ENCODE measurements at places on chromosomes 4 and X.

DNA sequence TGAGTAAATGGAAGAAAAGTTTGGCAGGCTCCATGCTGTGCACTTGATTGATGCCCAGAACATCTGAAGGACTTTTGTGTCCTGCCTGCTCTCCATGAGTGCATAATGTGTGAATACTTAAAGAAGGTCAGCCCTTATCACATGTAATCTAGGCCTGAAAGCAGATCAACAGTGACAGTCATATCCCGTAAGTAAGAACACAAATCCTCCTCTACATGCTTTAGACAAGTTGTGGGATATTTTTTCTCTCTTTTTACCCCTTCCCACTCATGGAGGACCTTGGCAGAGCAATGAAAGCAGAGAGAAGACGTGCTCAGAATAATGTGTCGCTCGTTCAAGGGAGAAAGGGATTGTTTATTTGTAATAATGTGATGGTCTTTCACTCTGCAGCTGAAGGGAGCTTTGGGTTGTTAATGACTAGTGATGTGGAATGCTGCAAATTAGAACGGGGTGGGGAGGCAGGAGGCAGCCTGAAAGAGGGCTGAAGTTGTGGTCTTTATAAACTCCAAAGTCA is 286.6 kb downstream of the BMPR1B start:
- DNase-seq = no peak

GRCh38 chr4:189202182-189202868 is 738.3 kb upstream of the FRG1 start:
- peak; percentile 63 for DNase-seq

GRCh38 chrX:11056322-11057176 is 54.6 kb upstream of the HCCS start:
- no peak for DNase-seq

- peak; percentile 77 for DNase-seq
Measured at GRCh38 chr4:139083607-139083955, 68.0 kb downstream of the NOCT start.

DNA sequence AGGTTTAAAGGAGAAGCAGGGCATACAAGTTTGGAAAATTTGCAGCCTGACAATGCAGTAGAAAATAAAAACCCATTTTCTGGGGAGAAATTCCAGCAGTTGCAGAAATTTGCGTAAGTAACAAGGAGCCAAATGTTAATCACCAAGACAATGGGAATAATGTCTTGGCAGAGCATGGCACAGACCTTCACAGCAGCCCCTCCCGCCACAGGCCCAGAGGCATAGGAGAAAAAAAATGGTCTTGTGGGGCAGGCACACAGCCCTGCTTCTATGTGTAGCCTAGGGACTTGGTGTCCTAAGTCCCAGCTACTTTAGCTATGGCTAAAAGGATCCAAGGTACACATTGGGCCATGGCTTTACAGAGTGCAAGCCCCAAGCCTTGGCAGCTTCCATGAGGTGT is 65.7 kb downstream of the SPOCK3 start:
- no peak for DNase-seq

DNA sequence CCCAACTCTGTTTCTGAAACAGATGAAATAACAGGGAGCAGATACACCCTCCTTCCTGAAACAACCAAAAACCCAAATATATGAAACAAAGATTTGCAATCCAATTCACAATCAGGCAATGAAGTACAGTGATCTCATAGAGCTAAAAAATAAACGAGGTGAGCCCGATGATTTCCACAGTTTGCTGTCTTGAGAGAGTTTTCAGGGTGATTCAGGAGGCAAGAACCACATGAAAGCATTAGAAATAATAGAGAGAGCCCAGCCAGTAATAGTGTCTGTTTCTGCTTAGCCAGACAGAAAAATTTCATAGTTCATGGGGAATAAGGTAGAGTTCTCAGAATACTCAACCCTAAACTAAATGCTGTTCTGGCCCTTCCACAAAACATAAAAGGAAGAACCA is 296.2 kb downstream of the PDHA2 start:
- no peak for DNase-seq

GRCh38 chrX:148290041-148290440 is 210.4 kb upstream of the AFF2 start:
- no peak for DNase-seq

DNA sequence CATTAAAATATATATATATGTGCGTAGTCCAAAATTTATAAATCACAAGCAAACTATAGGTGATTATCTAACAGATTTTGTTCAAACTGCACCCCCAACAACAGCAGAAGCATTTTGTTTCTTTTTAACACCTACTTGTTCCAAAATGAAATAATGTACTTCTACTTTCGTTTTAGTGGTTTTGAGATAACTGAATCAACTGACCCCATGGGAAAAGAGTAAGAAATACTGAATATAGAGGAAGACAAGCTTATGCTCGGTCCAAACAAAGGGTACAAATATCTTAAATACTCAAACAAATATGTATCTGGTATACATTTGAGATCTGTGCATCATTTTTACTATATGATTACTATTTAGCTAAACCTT is 22.4 kb downstream of the MAP7D3 start:
- no peak for DNase-seq

- DNase-seq = no peak
Measured at GRCh38 chr4:126568652-126569570, 1063.8 kb upstream of the INTU start.

- peak; percentile 82 for DNase-seq
Measured at GRCh38 chr4:77052352-77052751, 23.4 kb downstream of the CCNI start.

DNA sequence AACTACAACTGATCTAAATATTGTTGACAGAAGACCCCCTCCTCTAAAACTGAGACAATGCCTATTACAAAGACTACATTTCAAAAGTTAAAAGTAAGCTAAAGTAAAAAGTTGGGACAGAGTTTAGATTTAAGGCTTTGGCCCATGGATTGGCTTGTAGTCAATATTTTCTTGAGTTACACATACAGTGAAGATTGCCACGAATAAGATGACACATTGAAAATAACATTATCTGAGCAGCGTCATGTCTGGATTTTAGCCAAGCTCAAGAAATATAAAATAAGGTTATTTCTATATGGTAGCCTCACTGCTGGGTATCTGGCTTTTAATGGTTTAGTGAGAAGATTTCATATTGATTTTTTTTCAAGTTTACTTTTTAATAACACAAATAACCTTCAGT is 266.2 kb upstream of the LDB2 start:
- DNase-seq = no peak

DNA sequence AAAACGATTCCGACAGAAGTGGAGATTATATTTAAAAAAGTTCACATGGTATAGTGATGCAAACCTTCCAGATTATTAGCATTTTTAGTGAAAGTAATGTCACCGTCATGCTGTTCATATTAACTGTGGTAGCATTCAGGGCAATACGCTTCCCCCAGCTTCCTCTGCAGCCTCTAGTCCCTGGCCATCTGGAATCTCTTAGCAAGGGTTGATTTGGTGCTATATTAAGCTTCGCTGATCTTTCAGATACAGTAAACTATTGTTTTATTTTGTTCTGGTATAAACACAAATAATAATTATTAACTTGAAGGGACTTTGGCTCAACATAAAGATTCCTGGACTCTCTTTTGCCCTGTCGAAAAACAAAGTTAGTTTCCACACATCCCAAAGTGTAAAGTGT is 1080.5 kb upstream of the TENM3 start:
- no peak for DNase-seq

GRCh38 chr4:40307627-40308497 is 27.3 kb upstream of the CHRNA9 start:
- DNase-seq = no peak

DNA sequence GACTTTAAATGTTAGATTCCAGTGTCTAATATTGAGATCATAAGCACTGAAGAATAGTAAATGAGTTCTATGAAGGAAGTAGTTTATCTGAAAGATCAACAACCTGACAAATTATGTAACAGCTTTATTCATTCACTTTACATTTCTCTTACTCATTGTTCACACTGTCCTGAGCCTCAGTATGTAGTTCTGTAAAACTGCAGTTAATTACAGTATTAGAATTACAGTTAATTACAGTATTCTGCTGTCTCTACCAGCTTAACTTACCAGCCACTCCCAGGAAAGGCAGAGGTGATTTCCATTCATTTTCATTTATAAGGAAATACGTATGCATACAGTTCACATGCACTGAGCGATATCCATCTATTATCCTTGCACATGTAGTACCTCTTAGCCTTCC is 32.7 kb downstream of the NFKB1 start:
- no peak for DNase-seq

- peak; percentile 57 for DNase-seq
Measured at GRCh38 chr4:166091912-166092510, 219.0 kb downstream of the TLL1 start.

DNA sequence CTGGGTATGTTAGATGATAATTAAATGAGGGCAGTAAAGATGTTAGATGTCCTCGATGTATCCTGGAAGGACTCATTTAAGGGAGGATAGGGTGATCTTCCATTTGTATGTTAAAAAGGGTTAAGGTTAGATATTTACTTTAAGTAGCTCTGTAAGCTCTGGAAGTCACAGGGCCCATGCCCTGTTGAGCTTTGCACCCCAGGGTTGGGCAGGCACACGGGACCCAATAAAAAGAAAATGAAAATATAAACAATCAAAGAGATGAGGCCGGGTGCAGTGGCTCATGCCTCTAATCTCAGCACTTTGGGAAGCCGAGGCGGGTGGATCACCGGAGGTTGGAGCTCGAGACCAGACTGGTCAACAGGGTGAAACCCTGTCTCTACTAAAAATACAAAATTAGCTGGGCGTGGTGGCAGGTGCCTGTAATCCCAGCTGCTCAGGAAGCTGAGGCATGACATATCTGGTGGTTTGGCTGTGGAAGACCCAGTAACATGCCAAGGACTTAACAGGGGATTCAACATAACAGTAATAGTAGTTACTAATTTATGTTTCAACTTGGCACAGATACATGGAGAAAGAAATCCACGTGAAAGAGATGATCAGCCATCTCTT is 16.9 kb upstream of the PHEX start:
- no peak for DNase-seq

GRCh38 chr4:4672402-4672801 is 130.6 kb upstream of the STX18 start:
- no peak for DNase-seq

DNA sequence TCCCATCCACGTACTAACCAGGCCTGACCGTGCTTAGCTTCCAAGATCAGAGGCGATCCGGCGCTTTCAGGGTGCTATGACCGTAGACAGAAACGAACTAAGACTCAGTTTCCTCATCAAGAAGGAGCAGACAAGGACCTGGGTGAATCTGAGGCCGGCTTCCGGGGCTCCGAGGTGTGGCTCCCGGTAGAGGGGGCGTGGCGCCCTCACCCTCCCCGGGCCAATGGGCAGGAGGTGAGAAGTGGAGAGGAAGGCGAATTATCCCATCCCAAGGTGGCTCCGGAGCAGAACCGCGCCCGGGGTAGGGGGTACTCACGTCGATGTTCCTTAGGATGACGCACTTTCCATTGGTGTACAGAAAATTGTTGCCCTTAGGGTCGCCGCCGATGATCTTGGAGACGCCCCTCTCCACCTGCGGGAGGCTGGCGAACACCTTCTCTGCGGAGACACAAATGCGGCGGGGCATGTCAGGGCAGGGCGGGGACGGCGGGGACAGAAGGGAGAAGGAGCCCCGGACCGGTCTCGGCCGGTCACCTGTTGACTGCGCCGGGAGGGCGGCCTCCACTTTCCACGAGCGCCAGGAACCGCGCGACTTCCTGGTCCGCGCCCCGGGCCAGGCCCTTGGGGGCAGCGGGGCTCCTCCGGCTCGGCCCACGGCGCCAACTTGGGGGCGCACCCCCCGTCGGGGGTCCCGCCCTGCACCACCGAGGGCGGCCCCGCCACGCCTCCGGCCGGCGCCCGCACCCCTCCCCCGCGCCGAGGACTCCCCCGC is 616 bp downstream of the WDR1 start:
- DNase-seq = peak; percentile 70

- peak; percentile 44 for DNase-seq
Measured at GRCh38 chrX:10769195-10769594, 148.8 kb upstream of the MID1 start.

- DNase-seq = no peak
Measured at GRCh38 chrX:119495734-119496726, 27.8 kb downstream of the SLC25A5 start.

DNA sequence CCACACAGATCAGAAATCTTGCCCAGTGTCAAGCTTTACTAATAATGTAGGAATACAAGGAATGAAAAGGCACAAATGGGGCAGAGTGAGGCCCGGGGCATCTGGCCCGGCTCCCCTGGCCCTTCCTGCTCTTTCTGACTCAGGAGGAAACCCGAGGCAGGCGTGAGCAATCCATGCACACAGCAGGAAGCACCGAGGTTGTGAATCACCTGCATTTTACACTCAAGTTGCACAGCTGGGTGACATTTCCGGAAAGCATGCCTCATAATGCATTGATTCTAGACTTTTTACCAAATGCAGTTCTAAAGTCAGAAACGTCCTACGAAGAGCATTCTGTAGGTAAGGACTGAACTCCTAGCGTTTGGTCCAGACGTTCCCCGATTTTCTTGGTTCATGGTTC is 38.9 kb downstream of the PRIMPOL start:
- DNase-seq = peak; percentile 92

GRCh38 chrX:150664290-150664689 is 28.9 kb upstream of the MTMR1 start:
- DNase-seq = peak; percentile 6

DNA sequence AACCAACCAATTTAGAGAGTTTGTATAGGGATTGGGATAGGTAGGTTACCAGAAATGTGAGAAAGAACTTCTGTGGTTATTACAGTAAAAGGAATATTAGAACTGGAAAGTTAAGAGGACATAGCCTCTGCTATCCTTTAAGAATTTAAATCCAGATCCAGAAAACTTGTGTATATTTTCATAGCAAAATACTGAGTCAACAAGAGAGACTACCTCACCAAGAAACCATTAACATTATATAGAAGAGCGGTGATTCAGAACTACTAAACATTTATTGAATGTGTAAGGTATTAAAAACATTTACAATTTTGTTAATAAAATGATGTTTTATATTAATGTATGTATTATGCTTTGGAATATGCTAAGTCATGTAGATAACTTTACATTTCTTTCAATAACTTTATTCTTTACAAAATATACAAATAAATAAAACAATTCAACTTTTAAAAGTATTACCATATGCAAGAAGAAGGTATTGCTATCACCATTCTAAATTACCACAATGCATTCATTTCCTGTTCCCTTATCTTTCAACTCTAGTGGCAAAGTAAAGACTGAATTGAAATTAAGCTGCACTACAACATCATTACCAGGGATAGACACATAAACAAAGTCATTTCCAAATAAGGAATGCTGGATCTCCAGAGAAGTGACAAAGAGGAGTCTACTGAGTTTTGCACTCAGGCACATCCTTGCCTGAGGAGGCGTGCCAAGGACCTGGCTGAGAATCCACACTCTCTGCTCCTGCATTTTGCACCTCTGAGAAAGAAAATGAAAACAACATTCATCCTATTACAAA is 6.1 kb upstream of the BDH2 start:
- DNase-seq = peak; percentile 32

GRCh38 chr4:80585542-80585941 is 250.0 kb downstream of the CFAP299 start:
- DNase-seq = no peak

GRCh38 chr4:129095811-129096454 is at the start of gene C4orf33:
TSS of gene C4orf33 (plus strand) at chr4:129096152. CDS start at chr4:129102611, 6,459 bp downstream.
- peak; percentile 70 for DNase-seq

GRCh38 chr4:185219551-185220344 is 10.3 kb downstream of the SNX25 start:
- DNase-seq = peak; percentile 93

GRCh38 chrX:51440365-51440764 is 56.0 kb downstream of the NUDT11 start:
- no peak for DNase-seq
